A549 treated with CORT108297 at 1 μM for 4 hours (cell line): ENCODE measurements at places on chromosomes 7 and 10. TPM values are rescaled to one million over a fixed set of nuclear protein-coding genes. Genes with fewer than 3 reads are reported as not detected.

Gene PURB
- total RNA-seq, result 10.5 to 12.4 TPM (median 11.1 TPM) in 5 replicates

Gene DENND2A
- 0.23 to 0.44 TPM (median 0.33 TPM) in 5 replicates for total RNA-seq

Gene ADRA2A
- 0.02 to 0.05 TPM (median 0.03 TPM) in 4 of 5 replicates, not detected in the other for total RNA-seq

Gene CUZD1
- total RNA-seq, result 1.2 to 1.7 TPM (median 1.5 TPM) in 5 replicates

Gene RAB11FIP2
- total RNA-seq, result 6.2 to 8.6 TPM (median 7.7 TPM) in 5 replicates
